ENCODE measurements at places on chromosomes 4 and X.

DNA sequence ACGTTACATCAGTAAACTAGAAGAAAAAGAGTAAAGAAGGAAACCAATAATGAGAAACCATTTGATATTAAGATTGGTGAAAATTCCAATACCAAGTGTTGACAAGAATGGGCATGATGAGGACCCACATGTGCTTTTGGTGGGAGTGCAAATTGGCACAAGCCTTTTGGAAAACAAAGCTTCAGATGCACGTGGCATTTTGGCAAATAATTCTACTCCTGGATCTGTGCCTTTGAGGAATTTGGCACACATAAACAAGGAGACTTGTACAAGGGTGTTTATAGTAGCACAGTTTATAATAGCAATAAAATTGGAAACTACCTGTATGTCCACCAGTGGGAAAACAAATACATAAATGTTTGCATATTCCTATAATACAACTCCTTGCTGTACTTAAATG is 324.3 kb upstream of the TAPT1 start:
- DNase-seq, result no peak

- no peak for DNase-seq
These were observed 341.8 kb downstream of the RAPGEF2 start for GRCh38 chr4:159444678-159445077.

- peak; percentile 74 for DNase-seq
These were observed 104.9 kb downstream of the FAM53A start for GRCh38 chr4:1579001-1579900.

DNA sequence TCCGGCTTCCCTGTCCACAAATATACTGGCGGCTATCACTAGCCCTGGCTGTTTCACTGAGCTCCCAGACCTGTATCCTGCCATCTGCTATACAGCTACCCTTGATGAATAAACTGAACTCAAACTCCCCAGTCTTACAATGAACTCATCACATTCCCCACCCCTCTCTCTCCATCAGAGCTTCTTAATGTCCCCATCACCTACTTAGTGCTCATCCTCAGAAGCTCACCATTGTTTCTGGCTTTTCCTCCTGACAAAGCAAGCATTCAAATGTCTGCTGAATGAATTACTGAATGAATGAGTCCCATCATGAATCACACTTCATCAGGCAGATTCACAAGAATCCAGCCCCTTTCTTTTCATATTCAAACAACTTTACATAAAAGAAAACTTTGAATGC is 5.7 kb upstream of the DGAT2L6 start:
- no peak for DNase-seq

GRCh38 chr4:92120810-92121498 is 182.8 kb upstream of the GRID2 start:
- DNase-seq, result no peak

DNA sequence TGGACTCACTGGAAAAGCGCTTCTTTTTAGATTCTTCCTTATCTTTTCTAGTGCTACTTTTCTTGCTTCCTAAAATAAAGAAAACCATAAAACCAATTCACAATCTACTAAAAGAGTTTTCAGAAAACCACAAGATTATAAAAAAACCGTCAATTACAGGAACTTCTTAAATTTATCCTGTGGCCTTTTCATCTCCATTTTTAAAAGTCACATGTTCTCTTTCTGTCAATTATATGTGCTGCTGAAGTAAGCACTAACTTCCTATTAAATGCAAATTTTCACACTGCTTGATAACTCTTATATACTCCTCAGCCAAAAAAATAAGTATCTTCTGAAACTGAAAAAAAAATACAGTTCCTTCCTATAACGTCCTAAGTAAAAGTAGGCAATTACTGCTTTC is 32.8 kb downstream of the CENPC start:
- DNase-seq, result no peak

GRCh38 chr4:76984127-76984526 is 34.6 kb downstream of the SEPTIN11 start:
- no peak for DNase-seq

DNA sequence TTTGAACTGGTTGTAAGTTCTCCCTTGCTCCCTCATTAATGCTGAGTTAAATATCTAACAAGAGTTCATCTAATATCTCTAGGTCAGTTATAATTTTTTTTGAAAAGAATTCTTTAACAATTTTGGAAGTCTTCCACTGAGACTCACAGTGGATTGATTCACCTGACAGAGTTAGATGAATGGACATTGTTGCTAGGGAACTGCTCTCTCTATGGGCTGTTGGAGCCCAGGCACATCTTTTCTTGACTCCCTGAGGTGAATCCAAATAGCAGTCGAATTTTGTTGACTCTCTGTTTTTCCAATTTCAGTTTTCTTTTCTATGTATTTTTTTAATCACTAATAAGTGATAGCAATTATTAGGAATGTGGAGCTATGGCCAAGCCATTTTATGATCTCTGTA is 996.1 kb upstream of the PABPC4L start:
- no peak for DNase-seq

- no peak for DNase-seq
These were observed 20.2 kb downstream of the CNGA2 start for GRCh38 chrX:151754641-151755215.

GRCh38 chrX:30653415-30654131 is at the start of gene GK:
TSS of gene GK (plus strand) at chrX:30653423. CDS start at chrX:30653538, 115 bp downstream.
- peak; percentile 49 for DNase-seq

DNA sequence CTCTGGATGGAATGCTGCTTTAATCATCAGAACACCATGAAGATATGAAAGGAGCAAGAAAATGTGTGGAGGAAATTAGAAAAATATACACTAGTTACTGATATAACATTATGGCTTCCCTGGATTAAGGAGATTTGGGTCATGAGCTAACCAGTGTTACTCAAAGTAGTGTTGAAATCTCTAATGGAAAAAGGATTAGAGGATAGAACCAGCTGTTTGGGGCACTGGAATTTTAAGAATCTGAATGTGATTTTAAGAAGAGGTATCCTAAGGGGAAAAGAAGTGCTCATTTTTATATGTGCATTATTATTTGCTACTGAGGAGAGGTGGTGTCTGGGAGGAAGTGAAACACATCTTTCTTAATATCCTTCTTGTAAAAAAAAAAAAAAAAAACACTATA is 164.1 kb upstream of the PPARGC1A start:
- no peak for DNase-seq

DNA sequence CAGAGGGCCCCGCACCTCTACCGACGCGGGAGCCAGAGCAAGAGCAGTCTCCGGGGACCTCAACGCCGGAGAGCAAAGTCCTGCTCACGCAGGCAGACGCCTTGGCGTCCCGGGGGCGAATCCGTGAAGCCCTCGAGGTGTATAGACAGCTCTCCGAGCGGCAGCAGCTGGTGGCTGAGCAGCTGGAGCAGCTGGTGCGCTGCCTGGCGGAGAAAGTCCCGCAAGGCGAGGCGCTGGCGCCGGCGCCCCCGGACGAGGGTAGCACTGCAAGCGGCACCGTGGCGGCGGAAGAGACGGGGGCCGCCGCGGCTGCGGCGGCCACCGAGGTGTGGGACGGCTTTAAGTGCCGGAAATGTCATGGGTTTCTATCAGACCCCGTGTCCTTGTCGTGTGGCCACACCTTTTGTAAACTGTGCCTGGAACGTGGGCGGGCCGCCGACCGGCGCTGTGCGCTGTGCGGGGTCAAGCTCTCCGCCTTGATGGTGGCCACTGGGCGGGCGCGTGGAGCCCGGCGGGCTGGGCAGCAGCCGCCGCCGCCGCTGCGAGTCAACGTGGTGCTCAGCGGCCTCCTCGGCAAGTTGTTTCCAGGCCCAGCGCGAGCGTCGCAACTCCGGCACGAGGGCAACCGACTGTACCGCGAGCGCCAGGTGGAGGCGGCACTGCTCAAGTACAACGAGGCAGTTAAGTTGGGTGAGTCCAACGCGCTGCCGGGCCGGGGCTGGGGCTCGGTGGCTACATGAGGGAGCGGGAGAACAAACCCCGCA is 672 bp downstream of the LONRF3 start:
- DNase-seq, result peak; percentile 38

DNA sequence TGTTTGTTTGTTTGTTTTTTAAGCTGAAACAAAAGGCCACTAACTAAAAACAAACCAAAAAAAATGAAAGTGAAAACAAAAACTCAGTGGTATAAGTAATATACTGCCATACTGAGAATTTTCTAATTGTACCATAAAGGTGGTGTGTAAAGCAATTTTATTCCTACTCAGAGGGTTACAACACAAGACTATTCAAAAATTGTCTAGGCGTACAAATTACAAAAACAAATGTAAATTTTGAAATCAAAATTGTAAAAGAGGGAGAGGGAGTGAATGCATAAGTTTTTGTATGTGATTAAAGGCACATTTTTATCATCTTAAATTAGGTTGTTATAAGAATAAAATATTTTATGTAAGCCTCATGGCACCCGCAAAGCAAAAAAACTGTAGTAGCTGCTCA is 232.6 kb downstream of the STK32B start:
- no peak for DNase-seq

GRCh38 chr4:138177278-138177968 is 64.7 kb downstream of the SLC7A11 start:
- no peak for DNase-seq

DNA sequence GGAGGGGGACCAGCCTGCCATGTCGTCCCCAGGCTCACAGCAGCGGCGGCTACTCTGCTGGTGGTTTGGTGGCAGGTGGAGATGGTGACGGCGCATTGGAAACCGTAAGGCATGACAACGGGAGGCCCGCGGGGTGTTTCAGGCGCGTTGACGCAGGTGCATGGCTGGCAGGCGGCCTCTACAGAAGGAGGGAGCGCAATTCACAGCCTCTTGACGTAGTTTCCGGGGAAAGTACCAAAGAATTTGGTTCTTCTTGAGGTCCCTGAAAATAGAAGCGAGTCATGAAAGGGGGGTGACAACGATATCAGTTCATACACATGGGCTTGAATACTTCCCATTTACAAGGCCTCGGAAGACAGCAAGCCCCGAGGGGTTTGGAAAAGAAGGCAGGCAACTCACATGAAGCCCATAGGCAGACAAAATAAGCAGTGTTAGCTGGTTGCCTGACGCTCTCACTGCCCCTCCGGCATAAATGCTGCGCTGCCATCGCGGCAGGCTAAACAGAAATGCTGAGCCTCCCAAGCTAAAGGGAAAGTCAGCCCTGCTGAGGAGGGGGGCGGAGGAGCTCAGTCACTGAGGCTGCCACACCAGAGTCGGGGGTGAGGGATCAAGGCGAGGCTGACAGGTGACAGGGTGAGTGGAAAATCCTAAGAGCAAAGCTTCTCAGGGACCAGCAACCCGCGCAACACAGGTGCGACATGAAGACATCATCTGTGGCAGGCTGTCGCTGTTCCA is 52.3 kb upstream of the PDLIM3 start:
- DNase-seq, result no peak

GRCh38 chr4:74537459-74537858 is 92.5 kb downstream of the AREG start:
- DNase-seq, result no peak

GRCh38 chr4:181692965-181693364 is 550.2 kb upstream of the TENM3 start:
- DNase-seq, result no peak

- DNase-seq, result no peak
These were observed 13.9 kb downstream of the SCARB2 start for GRCh38 chr4:76199664-76200211.

- no peak for DNase-seq
These were observed 5.1 kb upstream of the KDM5C start for GRCh38 chrX:53230116-53230515.

GRCh38 chr4:77989968-77990367 is 67.2 kb upstream of the FRAS1 start:
- no peak for DNase-seq

- no peak for DNase-seq
These were observed 394.6 kb upstream of the FGF13 start for GRCh38 chrX:139106069-139106468.

- no peak for DNase-seq
These were observed 3.3 kb downstream of the XPNPEP2 start for GRCh38 chrX:129741880-129742758.

DNA sequence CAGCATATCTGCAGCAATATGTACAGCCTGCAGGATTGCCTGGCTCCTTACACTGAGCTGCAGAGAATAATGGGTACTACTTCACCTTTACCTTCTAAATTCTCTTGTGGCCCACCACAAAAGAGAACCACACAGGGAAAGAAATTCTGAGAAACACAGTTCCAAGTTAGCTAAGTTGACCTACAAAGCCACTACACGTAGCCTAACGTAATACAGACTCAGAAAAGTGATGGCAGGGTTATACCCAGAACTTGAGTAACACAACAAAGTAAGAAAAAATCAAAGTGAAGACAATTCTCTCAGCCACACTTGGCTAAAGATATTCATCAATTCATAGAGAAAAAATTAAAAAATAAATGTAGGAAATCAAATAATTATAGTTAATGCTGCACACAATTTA is 26.4 kb upstream of the SRPX start:
- DNase-seq, result no peak

DNA sequence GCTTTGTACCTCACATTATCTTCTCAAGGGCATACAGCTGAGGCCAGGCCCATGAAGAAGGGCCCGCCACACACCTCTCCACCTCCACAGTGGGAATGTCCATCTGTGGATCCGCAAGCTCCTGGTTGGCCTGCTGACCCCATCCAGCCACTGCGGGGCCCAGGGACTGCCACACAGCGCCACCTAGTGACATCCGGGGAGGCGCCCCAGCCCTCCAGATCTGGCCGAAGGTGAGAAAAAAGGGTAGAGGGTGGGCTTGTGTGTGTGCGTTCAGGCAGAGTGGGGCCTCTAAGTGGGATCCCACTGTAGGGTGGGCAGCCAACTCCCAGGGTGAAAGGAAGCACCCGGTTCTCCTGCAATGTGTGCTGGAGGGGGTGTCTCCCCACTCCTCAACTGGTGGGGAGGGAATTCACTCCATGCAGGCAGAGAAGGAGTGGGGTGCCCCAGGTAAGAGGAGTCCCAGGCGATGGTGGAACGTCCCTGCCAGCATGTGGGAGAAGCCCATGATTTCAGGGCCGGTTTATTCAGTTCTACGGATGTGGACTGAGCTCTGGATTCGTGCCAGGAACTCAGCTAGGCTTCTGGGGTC is 117.3 kb downstream of the ENPP6 start:
- DNase-seq, result peak; percentile 41

DNA sequence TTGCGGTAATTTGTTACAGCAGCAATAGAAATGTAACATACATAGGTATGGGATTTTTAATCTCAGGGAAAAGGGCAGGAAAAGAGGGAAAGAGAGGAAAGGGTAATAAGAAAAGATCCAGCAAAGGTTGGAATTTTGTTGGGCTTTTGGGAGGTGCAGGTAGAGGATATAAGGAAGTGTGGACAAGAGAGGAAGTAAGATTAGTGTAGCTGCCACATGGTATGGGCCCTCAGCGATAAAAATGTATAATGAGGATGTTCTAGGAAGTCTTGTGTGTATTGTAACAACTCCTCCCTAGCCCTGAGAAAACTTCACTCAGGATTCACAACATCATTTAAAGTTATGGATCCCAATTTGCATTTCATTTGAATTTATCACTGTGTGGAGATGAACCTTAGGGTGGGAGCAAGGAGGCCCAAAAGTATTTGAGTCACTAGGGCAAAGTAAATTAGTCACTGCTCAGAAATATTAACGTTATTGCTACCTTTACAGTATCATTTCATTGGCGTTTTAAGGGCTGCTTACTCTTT is 2.8 kb upstream of the IL21 start:
- no peak for DNase-seq
